ENCODE measurements at places on chromosomes 4 and X. TPM values are rescaled to one million over a fixed set of nuclear protein-coding genes. Genes with fewer than 3 reads are reported as not detected.

DNA sequence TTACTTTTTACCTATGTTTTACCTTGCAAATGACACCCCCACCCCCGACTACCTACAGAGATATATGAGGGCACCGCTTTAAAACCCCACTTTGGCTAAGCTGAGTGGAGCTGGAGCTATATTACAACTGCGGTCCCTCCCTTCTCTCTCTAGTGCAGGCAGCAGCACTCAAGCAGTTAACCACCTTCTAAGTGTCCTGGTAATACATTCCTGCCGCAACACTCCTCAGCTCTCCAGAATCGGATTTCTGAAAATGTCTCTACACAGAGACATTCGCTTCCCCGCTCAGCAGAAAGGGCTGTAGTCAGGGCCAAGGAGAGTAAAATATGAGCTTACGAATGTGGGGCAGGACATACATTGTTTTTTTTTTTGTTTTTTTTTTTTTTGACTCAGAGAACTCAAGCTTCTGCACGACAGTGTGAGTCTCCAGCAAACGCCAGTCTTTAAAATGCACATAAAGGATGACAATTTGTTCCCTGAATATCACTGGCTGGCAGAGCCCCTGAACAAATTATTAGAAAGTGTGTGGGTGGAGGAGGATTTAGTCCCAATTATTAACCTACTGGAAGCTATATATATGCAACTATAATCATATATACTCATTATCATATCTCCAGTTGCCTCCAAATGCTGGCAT, 287.0 kb upstream of the TET2 start:
- peak; percentile 44 for DNase-seq
- no peaks in the 10 kb centered on the region for H3K4me1 ChIP-seq
- no peaks in the 10 kb centered on the region for H3K36me3 ChIP-seq

- H3K36me3 ChIP-seq = no peaks in the 10 kb centered on the region
- peaks cover 39% of the 10 kb centered on the region for H3K27me3 ChIP-seq
- no peak overlapping the region for H3K4me3 ChIP-seq
- DNase-seq = no peak
- no peak overlapping the region for H3K27ac ChIP-seq
Observed at GRCh38 chr4:120431180-120431579, 364.5 kb upstream of the MAD2L1 start.

The ZIC3 gene
- total RNA-seq = 130 TPM

The TNMD gene
- 0.33 TPM for total RNA-seq

The ANXA5 gene
- 224 TPM for total RNA-seq

Measured in endodermal cell (in vitro differentiated cells).